ENCODE measurements at places on chromosomes 2 and 18.

DNA sequence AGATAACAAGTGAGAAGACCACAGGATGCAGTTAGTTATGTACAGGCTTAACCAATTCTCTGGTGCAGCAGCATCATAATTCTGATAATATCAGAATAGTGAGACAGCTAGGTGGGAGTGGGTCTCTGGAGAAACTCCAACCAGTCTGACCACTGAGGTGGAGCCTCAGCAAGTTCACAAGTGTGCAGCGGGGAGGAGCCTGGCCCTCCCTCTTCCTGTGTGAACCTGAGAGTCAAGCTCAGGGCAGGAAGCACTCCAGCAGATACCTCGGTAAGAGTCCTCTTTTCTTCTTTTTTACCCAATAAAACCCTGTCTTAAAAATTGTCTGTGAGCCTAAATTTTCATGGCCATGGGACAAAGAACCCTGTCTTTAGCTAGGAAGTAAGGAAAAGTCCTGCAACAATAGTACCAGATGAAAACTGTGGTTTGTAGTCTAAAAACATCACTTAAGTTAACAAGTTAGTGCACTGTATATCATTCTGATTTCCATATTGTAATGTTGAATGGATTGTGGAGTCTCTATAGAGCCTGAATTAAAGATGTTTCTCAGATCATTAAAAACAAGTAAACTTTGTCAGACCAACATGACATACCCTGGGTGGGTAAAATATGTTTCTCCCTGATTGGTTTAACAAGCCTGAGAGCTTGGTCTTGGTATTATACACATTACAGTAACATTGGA lies 370.8 kb downstream of the TMEM182 start:
- DNase-seq: no peak

- no peak for DNase-seq
Observed at GRCh38 chr2:174334781-174335251, at the start of gene SP9. Gene SP9, plus strand, starts transcription at chr2:174334954. Its CDS starts 139 bp downstream, at chr2:174335093.

- no peak for DNase-seq
Observed at GRCh38 chr2:214450118-214450894, 39.5 kb downstream of the VWC2L start.

GRCh38 chr2:149552830-149553229 lies 34.7 kb downstream of the MMADHC start:
- DNase-seq: no peak

DNA sequence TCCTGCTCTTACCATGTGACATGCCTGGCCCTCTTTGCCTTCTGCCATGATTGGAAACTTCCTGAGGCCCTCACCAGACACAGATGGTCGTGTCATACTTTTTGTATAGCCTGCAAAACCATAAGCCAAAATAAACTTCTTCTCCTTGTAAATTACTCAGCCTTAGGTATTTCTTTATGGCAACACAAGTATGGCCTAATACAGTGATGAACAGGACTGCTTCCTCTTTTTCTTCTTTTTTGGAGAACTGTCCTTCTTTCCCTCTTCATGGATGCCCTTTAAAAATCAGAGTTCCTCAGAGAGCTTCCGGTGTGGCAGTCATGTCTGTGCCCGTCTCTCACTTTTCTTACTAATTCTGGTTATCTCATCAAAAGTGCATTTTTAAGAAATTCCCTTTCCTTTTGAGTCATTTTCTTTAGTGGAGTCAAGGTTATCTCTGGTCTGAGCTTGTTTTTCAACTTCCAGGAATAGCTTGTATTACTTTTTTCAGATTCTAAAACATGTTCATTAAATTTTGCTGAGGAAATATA lies 9.2 kb upstream of the IL1A start:
- DNase-seq: no peak

- DNase-seq: no peak
Observed at GRCh38 chr2:219369447-219369861, 18.3 kb downstream of the DNPEP start.

DNA sequence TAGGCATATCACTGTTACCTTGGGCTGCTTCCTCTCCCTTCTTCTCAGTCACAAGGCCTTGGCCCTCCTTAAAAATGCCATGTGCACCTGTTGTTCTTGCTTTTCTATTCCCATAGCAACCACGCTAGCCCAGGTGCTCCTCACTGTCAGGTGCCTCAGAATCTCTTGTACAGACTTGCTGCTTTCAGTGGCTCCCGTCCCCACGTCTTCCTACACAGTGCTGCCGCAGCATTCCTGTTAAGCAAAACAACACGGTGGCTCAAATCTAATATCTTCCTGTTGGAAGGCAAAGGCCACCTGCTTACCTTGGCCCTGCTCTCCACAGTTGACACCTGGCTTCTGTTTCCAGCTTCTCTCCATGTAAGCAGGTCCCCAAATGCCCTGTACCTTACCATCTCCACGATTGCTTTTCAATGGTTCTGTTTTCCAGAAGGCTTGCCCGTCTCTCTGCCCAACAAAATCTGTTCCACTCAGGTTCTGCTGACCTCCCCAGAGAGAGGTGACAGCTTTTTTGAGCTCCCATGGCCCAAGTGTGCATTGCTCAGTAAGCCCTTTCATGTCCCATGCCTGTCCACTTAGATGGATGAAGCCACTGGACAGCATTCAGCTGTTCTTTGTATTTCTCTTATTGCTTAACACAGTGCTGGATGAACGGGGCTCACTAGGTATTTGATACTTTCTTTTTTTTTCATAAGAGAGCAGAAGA lies 240.4 kb downstream of the PRKCE start:
- no peak for DNase-seq

DNA sequence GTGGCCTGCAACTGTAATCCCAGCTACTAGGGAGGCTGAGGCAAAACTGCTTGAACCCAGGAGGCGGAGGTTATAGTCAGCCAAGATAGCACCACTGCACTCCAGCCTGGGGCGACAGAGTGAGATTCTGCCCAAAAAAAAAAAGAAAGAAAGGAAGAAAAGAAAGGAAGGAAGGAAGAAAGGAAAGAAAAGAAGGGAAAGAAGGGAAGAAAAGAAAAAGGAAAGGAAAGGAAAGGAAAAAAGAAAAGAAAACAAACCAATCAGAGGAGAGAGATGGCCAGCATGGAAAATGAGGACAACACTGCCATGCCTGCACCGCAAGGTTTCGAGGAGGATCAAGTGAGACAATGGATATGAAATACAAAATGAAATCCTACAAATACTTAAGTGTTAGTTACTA lies 34.7 kb downstream of the NOL10 start:
- DNase-seq: no peak

GRCh38 chr2:155169317-155169716 lies 470.8 kb downstream of the KCNJ3 start:
- DNase-seq: no peak

GRCh38 chr2:43075054-43075593 lies 151.3 kb downstream of the ZFP36L2 start:
- no peak for DNase-seq

DNA sequence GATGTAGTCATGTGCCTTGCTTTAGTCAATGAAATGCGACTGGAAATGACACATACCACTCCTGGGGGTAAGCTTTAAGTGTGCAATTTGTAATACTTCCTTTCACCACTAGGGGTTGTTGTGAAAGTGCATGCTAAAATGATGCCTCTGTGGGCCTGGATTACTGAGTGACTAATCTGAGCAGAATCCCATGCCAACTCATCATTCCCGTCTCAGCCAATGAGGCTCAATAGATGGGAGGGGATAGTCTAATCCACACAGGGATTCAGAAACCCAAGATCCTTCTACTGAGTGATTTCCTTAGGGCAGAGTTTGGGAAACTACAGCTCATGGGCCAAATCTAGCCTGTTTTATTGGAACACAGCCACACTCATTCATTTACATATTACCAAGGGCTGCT lies 54.0 kb downstream of the HRH4 start:
- DNase-seq: no peak

GRCh38 chr2:4604767-4605166 lies 901.4 kb downstream of the DCDC2C start:
- no peak for DNase-seq

- no peak for DNase-seq
Observed at GRCh38 chr2:174776675-174777074, 12.4 kb upstream of the CHRNA1 start.

- DNase-seq: no peak
Observed at GRCh38 chr2:128590309-128591021, 271.8 kb upstream of the HS6ST1 start.

GRCh38 chr2:100293341-100294161 lies 28.8 kb downstream of the LONRF2 start:
- DNase-seq: no peak

- DNase-seq: no peak
Observed at GRCh38 chr2:162245781-162246180, 2.5 kb upstream of the FAP start.

- no peak for DNase-seq
Observed at GRCh38 chr2:10332402-10333246, 29.9 kb downstream of the HPCAL1 start.

DNA sequence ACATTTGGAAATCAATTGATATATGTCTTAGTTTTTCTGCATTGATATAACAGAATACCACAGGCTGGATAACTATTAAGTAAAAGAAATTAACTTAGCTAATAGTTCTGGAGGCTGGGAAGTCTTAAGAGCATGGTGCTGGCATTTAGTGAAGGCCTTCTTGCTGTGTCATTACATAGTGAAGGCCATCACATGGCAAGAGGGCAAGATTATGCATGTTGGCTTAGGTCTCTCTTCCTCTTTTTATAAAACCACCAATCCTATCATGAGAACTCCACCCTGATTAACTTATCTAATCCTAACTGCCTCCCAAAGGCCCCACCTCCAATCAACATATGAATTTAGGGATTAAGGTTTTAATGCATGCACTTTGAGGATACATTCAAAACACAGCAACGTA lies 225.5 kb upstream of the VRK2 start:
- no peak for DNase-seq

DNA sequence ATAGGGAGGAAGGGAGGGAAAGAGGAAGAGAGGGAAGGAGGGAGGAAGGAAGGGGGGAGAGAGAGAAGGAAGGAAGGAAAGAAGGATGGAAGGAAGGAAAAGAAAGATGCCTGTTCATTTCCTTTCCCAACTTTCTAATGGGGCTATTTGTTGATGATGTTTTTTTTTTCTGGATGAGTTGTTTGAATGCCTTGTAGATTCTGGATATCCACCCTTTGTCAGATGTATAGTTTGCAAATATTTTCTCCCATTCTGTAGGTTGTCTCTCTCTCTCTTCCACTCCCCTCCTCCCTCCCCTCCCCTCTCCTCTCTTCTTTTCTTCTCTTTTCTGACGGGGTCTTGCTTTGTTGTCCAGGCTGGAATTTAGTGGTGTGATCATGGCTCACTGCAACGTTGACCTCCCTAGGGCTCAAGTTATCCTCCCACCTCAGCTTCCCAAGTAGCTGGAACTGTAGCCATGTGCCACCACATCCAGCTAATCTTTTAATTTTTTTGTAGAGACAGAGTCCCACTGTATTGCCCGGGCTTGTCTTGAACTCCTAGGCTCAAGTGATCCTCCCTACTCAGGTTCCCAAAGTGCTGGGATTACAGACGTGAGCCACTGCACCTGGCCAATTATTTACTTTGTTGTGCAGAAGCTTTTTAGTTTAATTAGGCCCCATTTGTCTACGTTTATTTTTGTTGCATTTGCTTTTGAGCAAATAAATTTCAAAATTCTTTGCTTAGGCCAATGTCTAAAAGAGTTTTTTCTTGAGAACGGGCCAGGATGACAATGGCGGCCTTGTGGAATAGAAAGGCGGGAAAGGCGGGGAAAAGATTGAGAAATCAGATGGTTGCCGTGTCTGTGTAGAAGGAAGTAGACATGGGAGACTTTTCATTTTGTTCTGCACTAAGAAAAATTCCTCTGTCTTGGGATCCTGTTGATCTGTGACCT lies 57.3 kb upstream of the FAM117B start:
- DNase-seq: no peak

DNA sequence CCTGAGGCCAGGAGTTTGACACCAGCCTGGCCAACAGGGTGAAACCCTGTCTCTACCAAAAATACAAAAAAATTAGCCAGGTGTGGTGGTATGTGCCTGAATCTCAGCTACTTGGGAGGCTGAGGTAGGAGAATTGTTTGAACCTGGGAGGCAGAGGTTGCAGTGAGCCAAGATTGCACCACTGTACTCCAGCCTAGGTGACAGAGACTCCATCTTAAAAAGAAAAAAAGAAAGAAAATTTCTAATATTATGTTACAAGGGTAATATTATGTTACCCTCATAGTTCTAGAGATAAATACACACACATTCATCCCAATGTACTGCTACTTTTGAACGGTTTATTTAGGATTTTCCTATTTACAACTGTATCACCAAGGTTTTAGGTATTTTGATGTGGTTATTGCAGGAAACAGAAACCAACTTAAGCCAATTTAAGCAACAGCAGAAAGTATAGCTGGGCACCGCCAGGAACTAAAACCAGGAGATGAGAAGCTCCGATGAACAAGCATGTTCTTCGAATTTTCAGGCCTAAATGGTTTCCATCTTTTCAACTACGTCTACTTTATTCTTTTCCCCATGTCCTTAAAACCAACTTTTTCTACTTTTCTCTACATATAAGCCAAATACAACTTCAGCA lies 11.8 kb upstream of the ROCK1 start:
- DNase-seq: no peak

- DNase-seq: no peak
Observed at GRCh38 chr18:61946449-61946848, 53.6 kb upstream of the RNF152 start.

GRCh38 chr18:2547477-2548087 lies 23.7 kb downstream of the METTL4 start:
- no peak for DNase-seq

DNA sequence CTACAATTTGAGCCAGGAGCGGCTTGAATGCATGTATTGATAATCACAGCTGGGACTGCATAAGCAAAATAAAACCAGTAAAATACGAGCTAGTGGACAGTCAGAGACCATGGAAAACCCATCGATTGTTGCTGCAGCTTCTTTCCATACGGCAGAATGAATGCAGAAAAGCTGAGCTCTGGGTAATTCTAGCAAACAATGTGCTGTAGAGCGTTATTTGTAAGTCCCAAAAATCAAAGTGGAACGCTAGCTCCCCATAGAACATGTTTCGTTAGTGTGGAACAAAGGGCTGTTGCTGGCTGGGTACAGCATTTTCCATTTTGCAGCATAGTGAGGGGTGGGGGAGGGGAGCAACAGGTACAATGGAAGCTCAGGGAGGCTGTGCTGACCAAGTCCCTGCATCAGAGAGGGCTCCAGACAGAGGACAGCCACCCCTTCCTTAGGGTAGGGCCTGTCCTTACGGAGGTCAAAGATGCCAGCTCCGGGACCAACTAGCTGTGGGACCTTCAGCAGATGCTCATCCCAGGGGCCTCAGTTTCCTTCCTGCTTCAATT lies 74.1 kb downstream of the BOD1L2 start:
- DNase-seq: no peak

- DNase-seq: no peak
Observed at GRCh38 chr2:231394211-231395141, 1.0 kb upstream of the B3GNT7 start.
